HS-27A (cell line): ENCODE measurements at places on chromosomes 12 and 14.
A peak's percentile ranks its signal among the peaks of the same experiment; 100 is the strongest.

DNA sequence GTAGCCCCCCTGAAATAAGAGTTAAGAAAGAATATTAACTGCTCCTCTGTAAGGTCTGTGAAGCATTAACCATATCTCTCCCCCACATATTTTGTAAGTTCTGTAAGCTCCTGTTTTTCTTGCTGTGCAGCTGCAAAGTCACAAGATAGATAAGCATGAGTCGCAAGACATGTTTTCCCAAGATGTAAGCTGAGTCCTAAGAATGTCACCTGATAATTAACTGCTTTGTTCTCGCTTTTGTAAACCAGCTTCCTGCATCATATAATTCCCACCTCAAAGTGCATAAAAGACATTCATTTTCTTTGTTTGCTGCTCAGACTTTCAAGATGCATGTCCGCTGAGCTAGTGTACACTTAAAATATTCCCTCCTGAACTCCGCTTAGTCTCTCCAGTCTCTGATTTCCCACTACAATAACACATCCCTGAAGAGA lies 27.0 kb upstream of the PHC1 start:
- no peak for DNase-seq

GRCh38 chr12:54526812-54527630 lies 22.4 kb upstream of the PDE1B start:
- DNase-seq, result peak; percentile 4

DNA sequence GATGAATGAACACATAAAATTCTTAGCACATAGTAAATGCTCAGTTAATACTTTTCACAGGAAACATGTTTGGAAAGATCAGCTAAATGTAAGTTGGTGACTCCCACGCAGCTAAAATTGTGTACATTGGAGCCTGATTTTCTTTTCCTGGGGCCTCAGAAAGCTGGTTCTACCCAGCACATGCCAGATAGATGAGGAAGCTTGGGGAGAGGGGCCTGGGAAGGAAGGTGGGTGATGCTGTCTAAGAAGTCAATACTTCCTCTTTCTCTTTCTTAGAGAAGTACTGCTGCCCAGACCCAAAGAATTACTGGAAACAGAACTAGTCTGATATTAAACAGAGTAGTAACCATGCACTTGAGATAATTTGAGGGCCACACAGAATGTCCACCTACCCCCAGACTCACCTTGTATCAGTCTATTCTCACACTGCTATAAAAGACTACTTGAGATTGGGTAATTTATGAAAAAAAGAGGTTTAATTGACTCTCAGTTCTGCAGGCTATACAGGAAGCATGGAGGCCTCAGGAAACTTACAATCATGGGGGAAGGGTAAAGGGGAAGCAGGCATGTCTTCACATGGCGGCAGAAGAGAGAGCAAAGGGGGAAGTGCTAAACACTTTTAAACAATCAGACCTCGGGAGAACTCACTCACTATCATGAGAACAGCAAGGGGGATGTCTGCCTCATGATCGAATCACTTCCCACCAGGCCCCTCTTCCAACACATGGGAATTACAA lies 123.3 kb upstream of the MED13L start:
- DNase-seq, result no peak

- DNase-seq, result no peak
Measured at GRCh38 chr14:71336489-71337192, 429.4 kb downstream of the PCNX1 start.

GRCh38 chr14:53613404-53614253 lies 343.0 kb downstream of the BMP4 start:
- DNase-seq, result no peak

DNA sequence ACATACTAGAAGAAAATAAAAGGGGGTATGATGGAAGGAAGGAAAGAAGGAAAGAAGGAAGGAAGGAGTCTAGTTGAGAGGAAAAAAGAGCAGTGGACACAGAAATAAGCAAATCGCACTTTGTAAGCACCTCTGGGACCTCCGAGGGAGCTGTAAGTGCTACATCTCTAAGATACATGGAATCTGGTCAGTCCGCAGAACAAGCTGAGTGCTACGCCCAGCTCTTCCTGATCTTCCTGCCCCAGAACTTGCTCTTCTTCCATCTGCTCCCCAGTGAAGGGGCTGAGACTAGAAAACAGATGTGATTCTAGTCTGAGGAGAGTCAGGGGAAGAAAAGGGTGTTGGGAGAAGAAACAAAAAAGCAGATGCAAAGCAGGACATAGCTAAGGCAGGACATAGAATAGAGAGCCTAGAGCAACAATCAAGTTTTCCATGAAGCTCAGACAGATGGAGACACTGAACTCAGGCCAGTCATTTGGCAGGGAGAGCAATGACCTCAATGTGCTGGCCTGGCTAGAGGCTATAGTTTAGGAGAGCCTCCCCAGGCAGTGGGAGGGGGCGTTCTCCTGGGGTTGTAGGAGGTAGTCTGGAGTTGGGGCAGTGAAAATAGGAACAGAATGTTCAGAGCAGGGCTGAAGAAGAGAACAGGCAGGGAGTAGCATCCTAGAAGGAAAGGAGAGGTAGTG lies 1.7 kb upstream of the MFAP5 start:
- no peak for DNase-seq

- no peak for DNase-seq
Measured at GRCh38 chr12:130413909-130414308, 76.2 kb downstream of the PIWIL1 start.

GRCh38 chr12:62211510-62211909 lies 48.7 kb upstream of the USP15 start:
- DNase-seq, result no peak

GRCh38 chr12:113056631-113057488 lies at the start of gene DTX1:
DTX1 (plus strand) TSS chr12:113056730; CDS start chr12:113058193, 1,463 bp downstream.
- no peak for DNase-seq

- DNase-seq, result no peak
Measured at GRCh38 chr14:101520621-101521472, 40.4 kb upstream of the DIO3 start.

- DNase-seq, result no peak
Measured at GRCh38 chr12:90042920-90043641, 334.4 kb upstream of the ATP2B1 start.

GRCh38 chr14:59634617-59635016 lies 58.0 kb upstream of the CCDC175 start:
- no peak for DNase-seq

GRCh38 chr12:52870361-52871290 lies 21.8 kb upstream of the KRT78 start:
- DNase-seq, result no peak

DNA sequence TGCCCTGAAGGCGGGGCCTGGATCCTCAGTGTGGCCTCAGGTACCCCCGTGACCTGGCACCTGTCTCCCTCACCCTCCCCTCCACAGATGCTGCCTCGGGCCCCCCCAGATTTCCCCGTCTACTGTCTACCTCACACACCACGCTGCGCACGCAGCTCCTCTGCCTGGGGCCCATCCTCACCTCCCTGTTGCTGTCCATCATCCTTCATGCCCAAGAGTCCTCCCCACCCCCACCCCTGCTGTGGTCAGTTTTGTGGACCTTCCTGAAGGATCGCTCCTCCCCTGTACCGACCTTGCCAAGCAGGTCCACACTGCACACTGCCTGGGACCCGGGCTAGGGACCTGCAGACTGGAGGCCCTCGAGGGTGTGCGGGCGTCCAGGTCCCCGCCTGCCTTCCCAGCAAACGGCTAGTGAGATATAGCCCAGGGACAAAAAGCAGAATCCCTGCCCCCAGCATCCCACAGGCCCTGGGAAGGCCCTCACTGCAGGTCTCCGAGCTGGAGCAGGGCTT lies 197.4 kb upstream of the DIO3 start:
- DNase-seq, result no peak

DNA sequence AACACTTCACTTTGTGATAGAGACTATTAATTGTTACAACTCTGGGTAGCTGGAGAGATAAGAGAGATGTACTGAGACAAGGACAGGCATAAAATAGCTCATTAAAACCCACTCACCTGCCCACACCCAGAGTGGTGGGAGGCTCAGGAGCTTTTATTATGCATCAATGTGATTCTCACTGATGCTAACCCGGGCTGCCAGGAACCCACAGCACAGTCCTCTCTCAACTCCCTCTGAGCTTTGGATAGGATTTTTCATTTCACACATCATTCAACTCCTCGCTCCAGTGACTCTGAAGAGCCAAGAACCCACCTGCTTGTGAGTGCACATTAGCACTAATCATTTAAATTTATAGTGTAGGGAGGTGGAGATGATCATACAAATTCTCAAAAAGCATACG lies 827.9 kb downstream of the FLRT2 start:
- DNase-seq, result no peak

DNA sequence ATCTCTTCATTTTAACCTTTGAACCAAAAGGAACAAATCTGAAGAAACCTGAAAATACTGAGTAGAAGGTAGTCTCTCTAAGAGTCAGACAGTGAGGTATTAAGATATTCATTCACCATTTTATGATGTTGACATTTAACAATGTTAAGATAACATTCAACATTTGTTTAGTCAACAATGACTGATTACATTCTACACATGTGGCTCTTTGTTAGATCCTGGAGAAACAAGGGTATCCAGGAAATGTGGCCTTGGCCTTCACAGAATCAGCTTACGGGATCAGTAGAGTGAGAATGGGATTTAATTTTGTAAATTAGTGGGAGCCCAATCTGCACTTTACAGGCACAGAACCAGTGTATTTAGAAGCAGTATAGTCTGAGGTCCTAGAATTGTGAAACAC lies 355.5 kb downstream of the KCNH5 start:
- DNase-seq, result no peak

GRCh38 chr12:5881101-5881606 lies 63.9 kb downstream of the ANO2 start:
- no peak for DNase-seq
